Aorta (tissue), 5 donors: ENCODE measurements at places on chromosomes 2 and 18. TPM values are rescaled to one million over a fixed set of nuclear protein-coding genes. Genes with fewer than 3 reads are reported as not detected.
A peak's percentile ranks its signal among the peaks of the same experiment; 100 is the strongest.

DNA sequence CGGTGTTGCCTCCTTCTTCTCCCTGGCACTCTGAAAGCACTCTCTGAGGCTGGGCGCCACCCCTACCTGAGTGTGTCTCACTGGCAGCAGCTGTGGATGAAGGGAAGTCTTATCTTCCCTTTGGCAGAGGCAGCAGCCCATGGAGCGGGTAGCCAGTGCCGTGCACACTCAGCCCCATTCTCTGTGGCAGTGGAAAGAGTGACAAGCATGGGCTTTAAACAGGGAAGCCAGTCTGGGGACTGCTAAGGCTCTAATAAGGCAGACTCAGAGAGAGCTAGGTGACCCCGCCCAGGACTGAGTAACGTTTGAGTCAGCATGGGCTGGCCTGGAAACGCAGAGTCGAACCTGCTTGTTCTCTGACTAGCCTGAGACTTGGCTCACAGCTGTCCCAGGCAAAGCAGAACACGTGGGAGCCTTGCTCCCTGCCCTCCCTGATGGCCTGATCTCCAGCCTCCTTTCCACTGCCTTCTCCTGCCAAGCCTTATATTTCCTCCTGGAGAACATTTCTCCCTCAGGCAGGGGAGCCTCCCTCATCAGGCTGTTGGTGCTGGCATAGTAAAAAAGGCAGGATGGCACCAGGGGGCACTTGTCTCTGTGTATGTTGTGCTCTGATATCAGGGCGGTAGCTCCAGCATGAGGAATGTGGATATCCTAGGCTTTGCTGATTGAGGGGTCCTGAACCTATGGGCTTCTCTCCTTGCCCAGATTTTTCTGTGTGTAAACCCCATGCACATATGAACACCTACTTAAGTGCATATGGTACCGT lies 93.9 kb upstream of the LGALSL start:
- peak; percentile 94 for DNase-seq

DNA sequence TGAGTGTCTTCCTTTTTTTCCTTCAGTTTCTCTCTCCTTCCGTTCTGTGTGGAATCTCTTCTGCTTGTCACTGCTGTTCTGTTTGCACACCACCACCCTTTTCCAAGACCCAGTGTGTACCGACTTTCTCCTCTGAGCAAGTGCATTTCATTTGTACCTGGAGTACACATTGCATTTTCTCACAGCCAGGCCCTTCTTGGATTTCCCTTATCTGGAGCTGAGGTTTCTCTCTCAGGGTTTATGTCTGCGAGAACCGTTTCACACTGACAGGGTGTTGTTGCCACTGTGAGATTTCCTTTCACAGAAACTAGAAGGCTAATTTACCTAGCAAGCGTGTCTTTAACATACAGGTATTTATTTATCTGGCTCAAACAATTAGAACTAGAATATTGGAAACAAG lies 26.2 kb downstream of the NCOA1 start:
- DNase-seq = no peak

DNA sequence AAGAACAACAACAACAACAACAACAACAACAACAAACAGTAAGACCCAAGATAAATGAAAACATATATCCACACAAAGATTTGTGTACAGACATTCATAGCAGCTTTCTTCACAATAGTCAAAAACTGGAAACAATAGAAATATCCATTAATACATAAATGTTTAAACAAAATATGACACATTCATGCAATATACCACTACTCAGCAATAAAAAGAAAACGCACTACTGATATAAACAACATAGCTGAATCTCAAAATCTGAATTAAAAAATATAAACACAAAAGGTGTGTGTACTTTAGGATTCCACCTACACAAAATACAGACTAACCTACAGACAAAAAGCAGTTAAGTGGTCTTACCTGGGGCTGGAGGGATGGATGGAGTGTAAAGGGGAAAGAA lies 42.1 kb downstream of the DOK1 start:
- no peak for DNase-seq

- DNase-seq = peak; percentile 75
Measured at GRCh38 chr2:239264838-239265651, 135.8 kb downstream of the HDAC4 start.

DNA sequence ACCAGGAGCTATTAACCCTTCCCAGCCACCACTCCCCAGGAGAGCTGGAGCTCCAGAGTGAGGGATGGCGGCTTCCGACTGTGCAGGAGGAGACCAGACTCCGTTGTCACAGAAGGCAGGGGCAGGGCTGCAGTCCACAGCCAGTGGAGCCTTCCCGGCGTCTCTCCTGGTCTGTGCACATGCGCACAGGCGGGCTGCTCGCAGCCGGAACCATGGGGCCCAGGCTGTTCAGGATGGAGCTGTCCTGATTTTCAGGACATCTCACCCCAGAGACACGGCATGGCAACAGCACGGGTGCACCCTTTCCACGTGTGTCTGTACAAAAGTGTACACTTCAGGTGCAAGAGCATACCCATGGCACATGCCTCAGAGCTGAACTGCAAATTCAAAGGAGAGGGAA lies 28.9 kb downstream of the EIPR1 start:
- DNase-seq = no peak

DNA sequence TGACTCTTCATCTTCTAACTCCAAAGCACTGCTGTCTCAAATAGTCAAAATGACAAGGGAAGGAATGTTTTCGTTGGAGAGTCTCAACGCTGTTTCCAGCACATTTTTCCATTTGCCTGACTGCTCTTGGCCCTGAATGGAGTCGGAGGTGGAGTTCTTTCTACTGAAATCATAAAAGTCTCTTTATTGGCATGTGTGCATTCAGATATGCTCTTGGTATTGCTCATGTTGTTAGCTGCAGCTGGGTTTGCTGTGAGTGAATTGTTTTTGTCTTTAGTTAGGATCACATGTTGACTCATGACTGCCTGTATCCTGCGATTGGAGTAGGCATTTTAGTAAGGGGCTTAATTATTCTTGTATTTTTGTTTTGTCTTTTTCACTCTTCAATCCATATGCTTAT lies 16.8 kb downstream of the TMEM17 start:
- no peak for DNase-seq

- no peak for DNase-seq
Measured at GRCh38 chr2:109239720-109240119, 110.7 kb downstream of the SH3RF3 start.

GRCh38 chr2:45046786-45047185 lies 37.5 kb upstream of the SIX2 start:
- DNase-seq = no peak

DNA sequence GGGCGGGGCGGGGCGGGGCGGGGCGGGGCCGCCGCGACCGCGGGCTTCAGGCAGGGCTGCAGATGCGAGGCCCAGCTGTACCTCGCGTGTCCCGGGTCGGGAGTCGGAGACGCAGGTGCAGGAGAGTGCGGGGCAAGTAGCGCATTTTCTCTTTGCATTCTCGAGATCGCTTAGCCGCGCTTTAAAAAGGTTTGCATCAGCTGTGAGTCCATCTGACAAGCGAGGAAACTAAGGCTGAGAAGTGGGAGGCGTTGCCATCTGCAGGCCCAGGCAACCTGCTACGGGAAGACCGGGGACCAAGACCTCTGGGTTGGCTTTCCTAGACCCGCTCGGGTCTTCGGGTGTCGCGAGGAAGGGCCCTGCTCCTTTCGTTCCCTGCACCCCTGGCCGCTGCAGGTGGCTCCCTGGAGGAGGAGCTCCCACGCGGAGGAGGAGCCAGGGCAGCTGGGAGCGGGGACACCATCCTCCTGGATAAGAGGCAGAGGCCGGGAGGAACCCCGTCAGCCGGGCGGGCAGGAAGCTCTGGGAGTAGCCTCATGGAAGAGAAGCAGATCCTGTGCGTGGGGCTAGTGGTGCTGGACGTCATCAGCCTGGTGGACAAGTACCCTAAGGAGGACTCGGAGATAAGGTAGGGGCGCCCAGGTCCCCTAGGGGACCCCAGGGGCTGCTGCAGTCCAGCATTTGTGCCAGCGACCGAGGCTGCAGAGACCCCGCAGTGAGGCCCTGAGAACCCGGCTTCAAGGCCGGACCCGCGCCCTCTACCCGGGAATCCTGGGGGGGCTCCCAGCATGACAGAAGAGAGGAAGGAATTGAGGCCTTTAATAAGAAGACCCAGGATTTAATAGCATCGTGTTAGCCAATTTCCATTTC lies at the start of gene KHK:
Gene KHK (plus strand): TSS at position 49 of the 870 bp plus-strand sequence. CDS start 488 bp downstream, at position 537.
- DNase-seq = peak; percentile 75

GRCh38 chr2:45441571-45441970 lies 169.5 kb downstream of the SRBD1 start:
- no peak for DNase-seq

GRCh38 chr2:175206866-175207265 lies 25.4 kb upstream of the ATP5MC3 start:
- no peak for DNase-seq

DNA sequence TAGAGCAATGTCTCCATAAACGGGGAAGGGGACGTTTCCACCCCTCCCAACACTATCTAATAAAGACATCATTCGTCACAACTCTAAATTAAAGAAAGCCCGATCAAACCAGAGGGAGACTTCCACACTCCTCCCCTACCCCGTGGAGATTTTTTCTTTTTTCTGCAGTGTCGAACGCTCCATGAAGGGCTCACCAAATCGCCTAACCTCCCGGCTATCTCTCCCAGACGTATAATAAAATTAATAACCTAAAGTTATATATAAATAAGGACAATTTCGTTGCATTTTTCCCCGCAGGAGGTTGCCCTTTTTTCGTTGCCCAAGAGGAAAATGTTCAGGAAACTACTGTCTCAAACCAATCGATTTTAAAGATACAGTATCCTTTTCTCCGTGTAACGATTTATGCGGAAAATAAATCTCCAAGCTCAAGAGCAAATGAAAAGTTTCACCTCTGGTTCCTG lies 2.4 kb downstream of the EVX2 start:
- DNase-seq = no peak

- DNase-seq = no peak
Measured at GRCh38 chr18:33733376-33733775, 155.4 kb downstream of the ASXL3 start.

- DNase-seq = no peak
Measured at GRCh38 chr2:8986327-8986976, 17.0 kb downstream of the MBOAT2 start.

DNA sequence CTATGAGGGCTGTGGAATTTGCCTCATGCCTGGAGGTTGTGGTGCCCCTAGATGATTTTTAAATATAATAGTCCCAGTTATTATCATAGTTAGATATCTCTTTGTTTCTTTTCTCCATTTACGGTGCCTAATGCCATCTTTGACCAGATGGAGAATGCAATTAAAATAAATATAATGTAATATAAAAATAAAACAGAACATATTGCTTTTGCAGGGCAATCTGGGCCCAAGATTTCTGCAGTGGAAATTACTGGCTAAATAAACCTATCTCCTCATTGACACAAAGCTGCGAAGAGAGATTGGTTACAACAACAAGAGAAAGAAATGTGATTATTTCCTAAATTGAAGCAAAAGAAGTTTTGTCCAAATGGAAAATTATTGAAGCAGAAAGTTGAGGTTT lies 51.8 kb downstream of the CPO start:
- DNase-seq = no peak

DNA sequence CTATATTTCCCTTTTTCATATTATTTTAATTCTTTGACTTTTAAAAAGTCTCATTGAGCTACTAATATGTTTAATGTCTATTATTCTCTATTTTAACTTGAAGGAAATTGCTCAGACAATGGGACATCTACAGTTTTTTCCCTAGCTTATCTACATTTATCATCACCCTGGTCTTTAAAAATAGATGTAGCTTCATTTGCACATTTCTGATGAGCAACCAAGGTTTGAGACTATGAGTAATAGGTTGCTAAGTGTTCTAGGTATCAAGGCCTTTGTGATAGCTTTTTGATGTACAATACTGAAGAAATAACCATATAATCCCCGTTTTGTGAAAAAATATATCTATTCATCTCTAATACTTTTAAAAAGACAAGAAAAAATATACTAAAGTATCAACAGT lies 47.0 kb downstream of the STAT4 start:
- DNase-seq = no peak

DNA sequence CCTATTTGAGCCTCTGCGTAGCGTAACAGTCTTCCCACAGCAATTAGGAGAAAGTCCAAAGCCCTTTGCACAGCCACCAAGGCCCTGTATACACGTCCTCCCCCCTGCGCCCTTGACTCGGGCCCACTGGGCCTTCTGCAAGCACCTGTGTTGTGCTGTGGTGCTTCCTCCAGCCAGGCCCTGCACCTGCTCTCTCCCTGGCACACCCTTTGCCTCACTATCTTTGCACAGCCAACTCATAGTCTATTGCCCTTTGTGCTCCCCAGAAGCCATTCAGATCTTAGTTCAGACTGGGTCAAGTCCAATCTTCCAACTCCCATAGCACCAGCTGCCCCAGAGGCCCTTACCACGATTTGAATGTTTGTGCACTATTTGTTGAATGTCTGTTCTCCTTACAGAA lies 271.6 kb upstream of the MGAT5 start:
- no peak for DNase-seq

DNA sequence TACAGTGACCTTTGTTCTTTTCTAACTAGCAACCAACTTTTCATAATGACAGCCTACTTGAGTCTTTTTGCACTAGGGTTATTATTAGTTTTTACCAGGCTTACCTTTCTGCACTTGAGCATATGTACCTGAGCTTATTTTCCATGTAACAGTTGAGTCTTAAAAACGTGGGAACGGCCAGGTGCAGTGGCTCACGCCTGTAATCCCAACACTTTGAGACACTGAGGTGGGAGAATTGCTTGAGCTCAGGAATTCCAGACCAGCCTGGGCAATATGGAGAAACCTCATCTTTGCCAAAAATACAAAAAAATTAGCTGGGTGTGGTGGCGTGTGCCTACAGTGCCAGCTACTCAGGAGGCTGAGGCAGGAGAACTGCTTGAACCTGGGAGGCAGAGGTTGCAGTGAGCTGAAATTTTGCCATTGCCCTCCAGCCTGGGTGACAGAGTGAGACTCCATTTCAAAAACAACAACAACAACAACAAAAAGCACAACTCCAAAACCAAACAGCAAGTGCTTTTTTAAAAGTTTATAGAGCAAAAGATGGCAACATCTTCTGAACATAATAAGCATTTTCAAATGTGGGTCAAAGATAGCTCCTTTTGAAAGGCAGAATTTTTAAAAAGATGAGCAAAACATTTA lies 57.1 kb upstream of the CD28 start:
- DNase-seq = no peak

DNA sequence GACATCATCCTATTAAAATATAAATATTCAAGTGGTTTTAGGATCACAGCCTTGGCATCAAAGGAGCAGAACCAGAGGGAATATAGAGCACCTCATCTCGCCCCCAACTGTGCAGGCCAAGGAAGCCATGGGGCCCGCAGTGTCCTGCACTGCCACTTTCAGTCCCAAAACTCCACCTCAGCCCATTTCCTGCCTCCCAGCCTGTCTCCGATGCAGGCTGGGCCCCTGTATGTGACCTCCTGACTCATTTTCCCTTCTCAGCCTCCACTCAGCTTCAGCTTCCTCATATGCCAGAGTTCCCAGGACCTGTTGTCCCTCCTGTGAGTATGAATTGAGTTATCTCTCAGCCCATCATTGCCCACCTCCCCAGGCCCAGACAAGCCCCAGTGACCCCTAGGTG lies 72.9 kb upstream of the GLI2 start:
- DNase-seq = no peak

- no peak for DNase-seq
Measured at GRCh38 chr2:144240656-144241339, 279.1 kb downstream of the ZEB2 start.

GALM gene
- total RNA-seq = 16.4 TPM

SKOR2 gene
- not detected for total RNA-seq

IL36RN gene
- total RNA-seq = not detected

CRYGC gene
- total RNA-seq = not detected

CACNB4 gene
- 14.3 TPM for total RNA-seq

ASPRV1 gene
- 1.9 TPM for total RNA-seq

CNGA3 gene
- not detected for total RNA-seq

TTC32 gene
- 17.9 TPM for total RNA-seq

CNDP1 gene
- total RNA-seq = 0.49 TPM

IL36G gene
- total RNA-seq = not detected

DQX1 gene
- not detected for total RNA-seq

CAPN14 gene
- 0.29 TPM for total RNA-seq
